EL (cell line): ENCODE measurements at places on chromosomes 3 and 15.

GRCh38 chr15:101773496-101774100 is 29.7 kb upstream of the OR4F6 start:
- no peak for DNase-seq

DNA sequence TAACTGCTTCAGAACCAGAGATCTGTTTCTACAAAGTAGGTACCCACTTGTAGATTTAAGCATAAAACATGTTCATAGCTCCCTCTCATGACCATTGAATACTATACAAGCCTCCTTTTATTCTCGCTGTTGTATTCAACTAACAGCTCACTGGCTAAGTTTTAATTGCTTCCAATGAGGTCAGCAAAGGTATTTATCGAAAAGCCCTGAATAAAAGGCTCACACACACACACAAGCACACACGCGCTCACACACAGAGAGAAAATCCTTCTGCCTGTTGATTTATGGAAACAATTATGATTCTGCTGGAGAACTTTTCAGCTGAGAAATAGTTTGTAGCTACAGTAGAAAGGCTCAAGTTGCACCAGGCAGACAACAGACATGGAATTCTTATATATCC is at the start of gene FGF7:
Gene FGF7, plus strand, starts transcription at position 222 of the 400 bp plus-strand sequence. CDS start 1,056 bp downstream, outside the sequence.
- no peak for DNase-seq

GRCh38 chr15:77709135-77709886 is 76.6 kb upstream of the LINGO1 start:
- DNase-seq = no peak

DNA sequence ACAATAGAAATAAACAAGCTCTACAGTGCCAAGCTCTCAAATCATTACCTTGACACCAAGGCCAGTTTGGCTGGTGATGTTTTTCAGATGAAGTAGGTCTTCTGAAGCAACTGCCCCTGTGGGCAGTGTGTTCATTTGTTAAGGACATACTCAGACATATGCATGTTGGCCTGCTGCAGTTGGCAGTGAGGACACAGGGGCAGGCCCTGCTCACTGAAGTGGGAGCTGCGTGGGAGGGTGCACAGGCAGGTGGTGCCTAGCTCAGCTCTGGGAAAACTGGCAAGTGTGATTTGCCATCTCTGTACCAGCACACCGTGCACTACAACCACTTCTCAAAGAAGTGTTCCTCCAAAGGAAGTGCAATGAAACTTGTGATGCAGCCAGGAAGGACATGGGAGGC is 28.5 kb upstream of the SNRK start:
- no peak for DNase-seq

- peak; percentile 53 for DNase-seq
Observed at GRCh38 chr15:96340598-96341512, 10.4 kb downstream of the NR2F2 start.

DNA sequence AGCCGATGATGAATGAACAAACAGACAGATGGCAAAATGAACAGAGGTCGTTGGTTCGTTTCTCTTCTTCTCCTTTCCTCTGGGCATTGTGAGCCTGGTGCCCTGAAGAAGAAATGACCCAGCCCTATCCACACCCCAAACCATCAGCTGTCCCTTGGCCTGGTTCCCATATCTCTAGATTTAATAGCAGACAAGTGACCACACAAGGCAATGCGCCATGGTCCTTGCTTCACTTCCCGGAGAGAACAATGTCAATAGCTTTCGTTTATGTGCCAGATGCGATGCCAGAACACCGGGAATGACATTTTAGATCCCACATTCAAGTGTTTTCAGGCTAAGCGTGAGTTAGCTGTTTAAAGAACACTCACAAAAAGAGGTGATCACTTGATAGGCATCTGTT is 17.7 kb downstream of the POC1A start:
- DNase-seq = no peak

DNA sequence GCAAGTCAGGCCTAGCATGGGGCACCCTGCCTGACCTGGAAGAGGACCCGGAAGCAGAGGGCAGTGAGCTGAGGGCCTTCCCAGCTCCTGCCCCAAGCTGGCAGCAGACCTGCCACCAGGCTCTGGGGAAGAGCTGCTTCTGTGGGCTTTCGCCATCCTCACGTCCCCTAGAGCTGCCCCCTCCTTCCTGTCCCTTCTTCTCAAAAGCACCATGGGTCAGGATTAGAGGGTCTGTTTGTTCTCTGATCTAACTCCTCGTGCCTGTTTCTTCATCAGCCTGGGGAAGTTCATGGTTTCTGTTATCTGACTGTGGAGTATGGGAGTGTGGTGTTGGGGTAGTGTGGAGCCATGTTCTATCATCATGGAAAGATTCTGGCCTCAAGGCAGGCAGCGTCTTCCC is 58.4 kb upstream of the POLG start:
- DNase-seq = no peak

GRCh38 chr3:56975567-56975966 is 84.9 kb upstream of the SPATA12 start:
- DNase-seq = no peak

DNA sequence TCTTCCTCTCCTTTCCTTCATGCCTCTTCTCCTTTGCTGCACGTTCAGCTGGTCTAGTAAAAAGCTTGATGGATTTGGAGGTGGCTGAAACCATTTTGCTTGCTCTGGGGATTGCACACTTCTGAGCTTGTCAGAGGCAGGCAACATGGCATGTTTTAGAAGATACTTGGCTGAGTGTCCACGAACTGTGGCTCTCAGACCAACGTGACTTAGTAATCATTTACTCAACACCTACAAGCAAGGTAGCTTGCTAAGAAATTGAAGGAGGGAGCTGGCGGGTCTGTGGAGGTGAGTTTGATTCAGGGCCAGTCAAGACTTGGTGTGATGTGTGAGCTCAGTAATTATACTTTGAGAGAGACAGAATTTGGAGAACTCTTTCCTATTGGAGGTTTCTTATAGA is 196.0 kb downstream of the LPP start:
- DNase-seq = no peak

DNA sequence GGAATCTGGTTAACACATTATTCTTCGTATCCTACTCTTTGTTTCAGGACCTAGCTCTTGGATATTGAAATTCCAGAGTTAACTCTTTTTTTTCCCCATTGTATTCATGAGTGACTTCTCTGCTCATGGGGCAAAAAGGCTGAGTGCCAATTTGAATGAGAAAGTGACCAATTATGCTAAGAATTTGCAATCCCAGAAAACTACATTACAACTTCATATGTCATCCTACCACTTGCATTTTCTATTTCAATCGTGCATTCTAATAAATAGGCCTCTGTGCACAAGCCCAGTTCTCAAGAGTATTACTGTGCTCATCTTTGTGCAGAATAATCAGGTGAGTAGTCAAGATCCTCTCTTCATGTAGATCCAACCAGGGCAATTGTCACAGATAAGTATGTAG is 537.8 kb downstream of the OTOL1 start:
- peak; percentile 91 for DNase-seq

DNA sequence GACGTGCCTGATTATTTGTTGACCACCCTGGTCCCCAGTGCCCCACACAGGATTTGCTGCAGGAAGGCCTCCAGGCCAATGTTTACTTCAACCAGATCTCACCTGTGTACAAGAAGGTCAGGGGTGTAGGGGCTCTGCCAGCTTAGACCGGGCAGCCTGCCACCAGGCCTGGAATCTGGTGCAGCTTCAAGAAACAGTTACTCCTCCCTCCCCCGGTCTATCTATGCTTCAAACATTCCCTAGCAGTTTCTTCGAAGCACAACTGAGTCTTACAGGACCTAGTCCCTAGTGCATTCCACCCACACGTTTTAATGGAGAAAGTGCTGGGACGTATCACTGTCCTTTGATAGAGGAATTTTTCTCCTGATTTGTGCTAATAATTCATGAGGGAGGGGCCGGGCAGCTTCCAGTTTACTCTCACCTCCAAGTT is 8.0 kb downstream of the SH3BP5 start:
- DNase-seq = no peak

GRCh38 chr3:16472593-16472992 is 40.9 kb downstream of the RFTN1 start:
- no peak for DNase-seq

GRCh38 chr3:139835830-139836683 is 98.9 kb upstream of the CLSTN2 start:
- no peak for DNase-seq

- no peak for DNase-seq
Observed at GRCh38 chr3:23645533-23646183, 160.1 kb upstream of the UBE2E1 start.

DNA sequence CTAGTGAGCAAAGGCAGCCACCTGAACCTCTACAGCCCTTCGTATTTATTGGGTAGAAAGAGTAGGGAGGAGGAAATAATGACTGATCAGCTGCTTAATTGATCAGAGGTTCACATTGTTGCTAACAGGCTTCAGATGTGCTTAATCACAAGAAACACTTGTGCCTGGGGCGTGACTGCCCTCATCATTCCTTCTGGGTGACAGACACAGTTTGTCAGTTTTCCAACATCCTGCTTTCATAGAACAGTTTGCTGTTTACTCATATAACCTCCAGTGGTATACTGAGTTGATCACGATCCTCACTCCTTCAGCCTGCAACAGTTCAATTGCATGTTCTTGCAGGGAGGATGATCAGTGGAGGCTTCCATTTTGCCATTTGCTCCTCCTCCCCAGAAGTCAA is 13.6 kb upstream of the CASR start:
- peak; percentile 37 for DNase-seq

DNA sequence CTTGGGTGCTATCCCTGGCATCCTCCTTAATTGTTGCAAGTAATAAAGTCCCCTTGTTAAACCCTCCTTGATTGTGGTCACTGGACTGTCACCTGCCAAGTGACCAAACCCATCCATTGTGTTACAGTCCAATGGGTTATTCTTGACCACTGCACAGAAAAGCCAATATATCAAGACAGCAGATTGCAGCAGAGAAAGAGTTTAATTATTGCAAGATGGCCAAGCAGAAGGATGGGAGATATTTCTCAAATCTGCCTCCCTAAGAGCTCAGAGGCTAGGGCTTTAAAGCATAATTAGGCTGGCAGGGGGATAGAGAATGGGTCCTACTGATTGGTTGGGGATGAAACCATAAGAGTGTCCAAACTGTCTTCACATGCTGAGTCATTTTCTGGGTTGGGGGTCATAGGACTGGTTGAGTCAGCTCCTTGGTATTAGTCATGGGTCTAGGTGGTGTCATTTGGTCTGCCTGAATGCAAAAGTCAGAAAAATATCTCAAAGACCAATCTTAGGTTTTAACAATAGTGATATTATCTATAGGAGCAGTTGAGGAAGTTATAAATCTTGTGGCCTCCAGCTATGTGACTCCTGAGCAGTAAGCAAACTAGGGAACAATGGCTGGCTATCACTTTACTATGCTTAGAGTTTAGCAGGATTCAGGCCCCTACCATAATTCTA is 19.1 kb upstream of the XYLB start:
- peak; percentile 78 for DNase-seq

- no peak for DNase-seq
Observed at GRCh38 chr3:15449489-15450224, 22.3 kb downstream of the EAF1 start.

DNA sequence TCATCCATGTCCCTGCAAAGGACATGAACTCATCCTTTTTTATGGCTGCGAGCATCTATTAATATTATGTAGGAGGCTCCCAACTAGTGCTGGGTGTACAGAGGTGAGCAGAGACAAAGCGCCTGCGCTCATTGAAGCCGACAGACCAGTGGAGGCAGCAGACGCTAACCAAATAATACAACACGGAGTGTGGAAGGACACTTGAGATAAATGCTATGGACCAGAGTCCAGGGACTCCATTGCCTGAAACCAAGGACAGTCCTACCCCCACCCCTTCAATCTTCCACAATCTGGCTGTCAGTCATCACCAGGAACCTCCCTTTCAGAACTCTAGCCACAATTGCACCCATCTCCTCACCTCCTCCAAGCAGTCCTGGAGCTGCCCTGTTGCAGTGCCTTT is 41.5 kb downstream of the KLHL6 start:
- DNase-seq = no peak

GRCh38 chr15:36643551-36643950 is 64.1 kb downstream of the CDIN1 start:
- peak; percentile 32 for DNase-seq

GRCh38 chr3:160010578-160010977 is 21.9 kb downstream of the IL12A start:
- no peak for DNase-seq

DNA sequence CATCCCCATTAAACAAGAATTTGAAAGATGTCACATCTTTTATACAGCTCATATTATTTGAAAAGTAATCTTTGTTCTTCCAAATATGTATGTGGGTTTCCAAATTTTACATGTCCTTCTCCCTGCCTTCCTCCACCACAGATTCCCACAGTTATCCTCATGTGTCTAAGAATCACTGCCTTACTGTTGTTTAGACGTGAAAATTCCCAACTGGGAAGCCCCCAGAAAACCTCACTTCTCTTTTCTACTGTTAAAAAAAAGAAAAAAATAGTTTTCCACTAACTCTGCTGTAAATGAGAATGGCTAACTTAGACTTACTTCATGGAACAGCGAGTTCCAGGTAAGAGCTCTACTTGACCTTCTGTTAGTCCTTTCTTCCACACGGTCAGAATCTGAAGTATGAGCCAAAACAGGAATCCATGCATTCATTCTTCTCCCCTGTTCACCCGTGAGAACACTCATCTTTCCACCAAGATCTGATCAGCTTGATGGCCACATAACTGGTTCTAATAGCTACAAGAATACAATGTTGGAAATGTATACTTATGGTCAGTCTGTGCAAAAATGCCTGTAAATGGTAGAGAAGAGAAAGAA is 17.9 kb upstream of the CSTA start:
- DNase-seq = no peak

GRCh38 chr15:74319596-74320351 is 47.7 kb downstream of the CYP11A1 start:
- no peak for DNase-seq

DNA sequence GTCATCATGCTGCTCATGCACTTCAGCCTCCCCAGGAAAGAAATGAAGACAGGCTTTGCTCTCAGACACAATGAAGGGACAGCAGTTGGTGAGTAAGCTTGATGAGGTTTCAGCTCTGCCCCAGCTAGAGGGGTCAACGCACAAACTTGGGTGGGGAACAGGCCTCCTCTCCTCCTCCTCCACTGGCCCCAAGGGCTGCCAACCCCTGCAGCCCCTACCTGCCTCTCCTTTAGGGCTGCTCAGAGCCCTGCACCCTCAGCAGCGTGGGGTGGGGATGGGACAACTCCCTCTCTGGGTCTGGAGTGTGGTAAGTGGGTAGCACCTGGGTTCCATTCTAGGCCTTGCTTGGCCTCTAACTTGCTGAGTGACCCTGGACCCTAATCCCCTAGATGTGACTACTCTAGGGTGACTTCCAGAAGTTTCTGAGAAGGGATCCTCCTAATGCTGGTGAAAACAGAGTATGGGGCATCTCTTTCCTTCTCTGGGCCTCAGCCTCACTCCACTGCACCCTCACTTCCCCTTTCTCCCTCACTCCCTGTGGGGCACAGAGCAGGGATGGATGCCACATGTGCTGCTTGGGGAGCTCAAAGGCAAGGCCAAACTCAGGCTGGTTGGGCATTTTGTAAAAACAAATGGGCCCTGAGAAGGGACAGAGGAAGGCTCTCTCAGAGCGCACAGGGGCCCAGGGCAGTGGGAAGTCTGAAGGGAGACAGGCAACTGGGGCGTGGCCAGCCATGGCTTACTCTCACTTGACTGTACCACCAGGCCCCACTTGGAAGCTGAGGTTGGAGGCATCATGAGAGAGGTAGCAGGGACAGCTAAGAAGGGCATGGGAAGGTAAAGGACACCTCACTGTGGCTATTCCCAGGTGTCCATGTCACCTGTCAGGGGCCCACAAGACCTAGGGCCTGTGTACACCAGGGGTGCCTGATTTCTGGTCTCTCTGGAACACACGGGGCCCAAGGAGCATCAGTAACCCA is 64.0 kb downstream of the SYNM start:
- no peak for DNase-seq

- DNase-seq = no peak
Observed at GRCh38 chr3:61297821-61298220, 46.6 kb upstream of the FHIT start.

- DNase-seq = no peak
Observed at GRCh38 chr15:28967066-28967465, 81.3 kb downstream of the APBA2 start.
